ENCODE measurements at places on chromosomes 1 and 21.
A peak's percentile ranks its signal among the peaks of the same experiment; 100 is the strongest.

DNA sequence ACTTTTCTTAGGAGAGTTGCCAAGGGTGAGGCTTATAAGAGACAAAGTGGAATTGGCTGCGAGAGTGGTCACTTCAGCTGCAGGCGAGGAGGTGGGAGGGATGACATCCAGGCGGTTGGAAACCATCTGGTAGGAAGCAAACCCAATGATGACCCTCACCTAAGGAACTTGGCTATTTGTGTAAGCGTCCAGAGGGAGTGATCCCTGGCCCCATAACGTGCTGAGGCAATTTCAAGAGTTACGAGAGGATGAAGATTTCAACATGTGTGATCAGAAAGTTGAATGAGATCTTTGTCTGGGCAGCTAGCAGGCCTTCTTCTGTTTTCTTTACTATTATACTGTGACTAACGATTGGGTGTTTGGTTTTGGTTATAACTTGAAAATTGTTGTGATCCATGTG, 102.7 kb upstream of the VANGL1 start:
- no peak for DNase-seq

DNA sequence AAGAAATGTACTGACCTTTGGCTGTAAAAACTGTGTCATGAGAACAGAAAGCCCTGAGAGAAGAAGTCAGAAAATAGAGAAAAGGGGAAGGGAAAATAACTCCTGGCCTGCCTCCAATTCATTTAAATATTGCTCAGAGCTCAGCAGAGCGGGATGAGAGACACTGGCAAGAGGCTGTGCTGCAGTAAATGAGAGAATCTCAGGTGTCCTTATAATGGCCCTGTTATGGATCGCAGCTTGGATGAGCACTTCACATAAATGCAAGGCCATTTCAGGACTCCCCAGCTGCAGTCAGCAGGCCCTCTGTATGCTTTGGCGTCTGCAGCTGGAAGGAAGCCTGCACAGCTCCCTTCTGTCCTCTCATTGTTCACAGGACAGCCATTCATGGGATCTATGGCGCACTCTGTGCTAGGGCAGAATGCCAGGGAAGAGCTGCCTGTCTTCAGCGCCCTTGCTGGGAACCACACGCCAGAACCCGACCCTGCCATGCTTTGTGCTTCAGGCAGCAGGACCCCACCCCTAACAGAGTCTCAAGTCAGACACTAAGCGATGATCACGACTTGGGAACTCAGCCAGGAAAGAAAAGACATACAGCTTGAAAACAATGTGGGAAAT, 20.7 kb upstream of the ABCB10 start:
- DNase-seq = no peak

- peak; percentile 92 for DNase-seq
Measured at GRCh38 chr1:38758820-38759219, 100.8 kb downstream of the RRAGC start.

DNA sequence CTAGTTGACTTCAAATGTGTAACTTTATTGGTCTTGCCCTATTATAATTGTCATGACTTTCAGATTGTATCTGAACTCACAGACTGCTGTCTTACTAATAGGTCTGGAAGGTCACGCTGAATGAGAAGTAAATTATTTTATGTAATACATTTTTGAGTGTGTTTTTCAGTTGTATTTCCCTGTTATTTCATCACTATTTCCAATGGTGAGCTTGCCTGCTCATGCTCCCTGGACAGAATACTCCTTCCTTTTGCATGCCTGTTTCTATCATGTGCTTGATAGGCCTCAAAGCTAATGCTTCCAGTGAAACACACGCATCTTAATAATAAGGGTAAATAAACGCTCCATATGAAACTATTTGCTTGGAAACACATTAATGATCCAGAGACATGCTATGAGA, 7.3 kb downstream of the RGS4 start:
- DNase-seq = no peak

Data from amniotic epithelial cell (primary cell).